NCI-H2107 (cell line): ENCODE measurements at places on chromosomes 11 and 22.

DNA sequence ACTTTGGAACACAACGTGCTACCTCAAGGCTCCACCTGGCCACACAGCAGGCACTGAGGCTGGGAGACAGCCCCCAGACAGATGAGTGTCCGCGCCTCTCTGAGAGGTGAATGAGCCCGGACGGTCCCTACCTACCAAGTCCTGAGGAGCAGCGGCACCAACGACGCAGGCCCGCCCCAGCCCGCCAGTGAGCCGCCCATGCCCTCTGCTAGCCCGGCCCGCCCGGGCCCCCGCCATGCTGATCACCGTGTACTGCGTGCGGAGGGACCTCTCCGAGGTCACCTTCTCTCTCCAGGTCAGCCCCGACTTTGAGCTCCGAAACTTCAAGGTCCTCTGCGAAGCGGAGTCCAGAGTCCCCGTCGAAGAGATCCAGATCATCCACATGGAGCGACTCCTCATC is at the start of gene DDI1:
TSS of gene DDI1 (plus strand) at position 53 of the 400 bp plus-strand sequence. CDS start at position 236, 183 bp downstream.
- DNase-seq = no peak

DNA sequence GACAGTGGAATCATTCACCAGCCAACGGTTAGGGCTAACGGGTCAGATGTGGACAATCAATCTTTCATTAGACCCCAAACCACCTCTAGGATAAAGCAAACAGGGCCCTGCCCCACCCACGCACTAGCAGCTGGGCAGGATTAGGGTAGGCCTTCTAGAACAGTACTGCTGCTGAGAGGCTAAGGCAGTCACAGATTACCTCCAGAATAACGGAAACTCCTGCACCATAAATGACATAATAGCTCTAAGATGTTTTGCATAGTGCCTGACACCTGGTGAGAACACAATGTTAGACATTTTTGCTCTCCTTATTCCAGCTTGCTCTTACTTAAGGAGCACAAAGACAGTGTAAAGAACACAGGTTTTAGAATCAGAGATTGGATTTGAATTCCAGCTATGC is 1.8 kb downstream of the SYTL2 start:
- DNase-seq = no peak

GRCh38 chr11:133988686-133989410 is 32.1 kb upstream of the IGSF9B start:
- DNase-seq = no peak

- no peak for DNase-seq
Observed at GRCh38 chr22:18999416-18999815, 63.3 kb upstream of the PRODH start.

- no peak for DNase-seq
Observed at GRCh38 chr11:92246630-92247029, 22.0 kb downstream of the FAT3 start.

DNA sequence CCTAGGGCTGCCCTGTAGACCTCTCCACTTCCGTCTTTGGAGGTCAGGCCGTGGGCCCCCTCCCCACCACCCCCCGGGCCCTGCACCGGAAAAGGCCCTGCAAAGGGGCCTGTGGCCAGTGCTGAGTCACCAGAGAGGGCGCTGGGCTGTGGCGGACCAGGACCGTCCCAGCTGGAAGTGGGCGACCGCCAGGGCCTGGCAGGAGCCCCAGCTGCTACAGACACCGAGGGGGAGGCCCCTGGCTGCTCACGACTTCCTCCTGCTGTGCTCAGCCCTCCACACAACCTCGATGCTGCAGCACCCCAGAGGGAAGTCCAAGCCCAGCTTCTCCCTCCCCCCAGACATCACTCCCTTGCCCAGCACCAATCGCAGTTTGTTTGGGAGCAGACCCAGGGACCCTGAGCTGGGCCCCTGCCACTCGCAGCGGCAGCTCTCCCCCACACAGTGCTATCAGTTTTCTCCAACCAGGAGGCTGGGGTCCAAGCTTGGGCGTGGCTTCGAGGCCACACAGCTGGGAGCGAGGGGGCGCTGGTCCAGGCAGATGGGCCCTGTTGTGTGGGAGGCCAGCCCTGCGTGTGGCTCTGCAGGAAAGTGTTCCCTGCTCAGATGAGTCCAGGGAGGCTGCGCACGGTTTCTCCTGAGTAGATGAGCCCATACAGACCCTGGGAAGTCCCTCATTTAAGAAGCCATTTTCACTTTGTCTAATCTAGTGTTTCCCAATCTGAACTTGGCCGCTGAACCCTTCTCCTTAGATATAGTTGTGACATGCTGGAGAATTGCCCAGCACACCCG is 5.6 kb upstream of the SH3BP1 start:
- DNase-seq = no peak

DNA sequence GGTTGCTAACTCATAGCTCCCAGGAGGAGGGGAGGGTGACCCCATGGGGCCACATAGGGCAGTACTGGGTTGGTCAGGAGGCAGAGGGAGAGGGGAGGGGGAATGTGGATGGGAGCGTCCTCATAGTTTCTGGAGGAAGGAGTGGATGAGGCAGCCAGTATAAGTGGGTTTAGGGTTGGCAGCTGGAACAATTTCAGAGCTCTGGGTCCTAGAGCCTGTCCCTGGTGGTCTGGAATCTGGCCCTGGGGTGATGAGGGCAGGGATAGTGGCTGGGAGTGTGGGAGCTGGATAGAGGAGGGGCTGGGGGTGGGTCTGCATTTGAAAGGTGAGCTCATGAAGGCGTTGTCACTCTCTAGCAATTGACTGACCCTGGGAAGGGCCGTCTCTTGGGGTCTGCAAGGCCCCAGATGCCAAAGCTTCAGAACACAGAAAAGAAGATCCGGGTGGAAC is 5.3 kb upstream of the MRGPRG start:
- DNase-seq = no peak

- DNase-seq = no peak
Observed at GRCh38 chr11:9535189-9535781, 38.2 kb upstream of the WEE1 start.

DNA sequence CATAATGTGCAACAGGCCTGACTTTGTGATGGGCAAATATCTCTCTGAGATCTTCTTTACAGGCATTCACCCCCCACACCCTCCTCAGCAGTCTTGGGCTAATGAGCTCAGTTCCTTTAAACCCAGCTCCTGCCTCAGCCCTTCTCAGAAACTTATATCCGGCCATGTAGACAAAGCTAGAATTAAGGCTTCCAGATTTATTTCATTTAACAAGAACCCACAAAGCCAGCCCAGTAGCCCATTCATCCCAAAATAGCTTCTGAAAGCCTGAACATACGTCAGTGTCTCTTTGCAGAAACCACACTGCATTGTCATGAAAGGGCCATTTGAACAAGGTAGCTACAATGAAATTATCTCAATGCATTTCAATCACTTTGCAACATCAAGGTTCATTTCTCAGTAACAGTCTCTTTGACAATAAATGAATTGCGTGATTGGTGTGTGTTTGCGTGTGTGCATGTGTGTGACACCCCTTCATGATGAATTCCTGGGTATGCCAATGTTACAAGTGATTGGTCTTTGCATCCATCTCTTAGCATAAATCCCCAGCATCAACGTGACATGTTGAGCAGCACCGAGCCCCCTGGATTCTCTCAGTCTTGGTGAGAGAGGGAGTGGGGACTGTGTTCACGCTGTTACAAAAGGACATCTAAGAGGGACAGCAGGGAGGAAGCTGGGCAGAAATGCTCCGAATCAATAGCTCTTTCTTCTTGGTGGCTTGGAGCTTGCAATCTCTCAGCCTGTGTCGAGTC is 299.6 kb downstream of the KIRREL3 start:
- DNase-seq = no peak

- no peak for DNase-seq
Observed at GRCh38 chr11:121473064-121473777, 20.5 kb upstream of the SORL1-AS1 start.

DNA sequence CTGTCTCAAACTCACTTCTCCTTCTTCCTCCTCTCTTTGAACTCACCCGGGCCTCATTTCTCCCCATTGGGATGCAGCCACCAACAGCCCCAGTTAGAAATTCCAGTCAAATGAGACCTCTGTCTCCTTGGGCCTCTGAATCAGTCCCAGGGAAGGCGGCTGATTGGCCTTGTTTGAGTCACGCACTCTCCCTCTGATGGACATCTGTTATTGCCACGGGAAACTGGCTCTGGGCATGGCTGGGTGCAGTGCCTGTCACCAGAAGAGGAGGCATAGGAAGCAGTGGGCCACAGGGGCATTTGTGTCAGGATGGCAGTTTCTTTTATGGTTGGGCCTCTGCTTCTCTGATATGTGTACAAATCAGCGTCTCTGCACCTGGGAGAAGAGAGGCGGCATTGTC is 9.6 kb upstream of the WNT11 start:
- no peak for DNase-seq

- DNase-seq = no peak
Observed at GRCh38 chr22:19809741-19810140, 44.9 kb downstream of the GNB1L start.

DNA sequence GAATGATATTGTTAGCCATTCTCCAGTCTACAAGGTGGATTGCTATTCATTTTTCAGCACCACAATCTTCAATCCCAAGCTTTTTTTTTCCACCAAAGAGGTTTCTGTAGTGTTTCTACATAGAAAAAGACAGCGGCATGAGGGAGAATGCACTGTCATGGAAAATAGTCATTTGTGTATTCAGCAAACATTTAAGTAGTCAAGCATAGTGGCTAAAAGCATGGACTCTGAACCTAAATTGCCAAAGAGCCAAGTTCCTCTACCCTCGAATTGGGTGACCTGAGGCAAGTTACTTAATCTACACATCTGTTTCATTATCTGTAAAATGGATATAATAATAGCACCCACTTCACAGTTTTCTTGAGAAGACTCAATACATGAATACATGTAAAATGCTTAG is 14.2 kb downstream of the GAS2 start:
- DNase-seq = no peak

DNA sequence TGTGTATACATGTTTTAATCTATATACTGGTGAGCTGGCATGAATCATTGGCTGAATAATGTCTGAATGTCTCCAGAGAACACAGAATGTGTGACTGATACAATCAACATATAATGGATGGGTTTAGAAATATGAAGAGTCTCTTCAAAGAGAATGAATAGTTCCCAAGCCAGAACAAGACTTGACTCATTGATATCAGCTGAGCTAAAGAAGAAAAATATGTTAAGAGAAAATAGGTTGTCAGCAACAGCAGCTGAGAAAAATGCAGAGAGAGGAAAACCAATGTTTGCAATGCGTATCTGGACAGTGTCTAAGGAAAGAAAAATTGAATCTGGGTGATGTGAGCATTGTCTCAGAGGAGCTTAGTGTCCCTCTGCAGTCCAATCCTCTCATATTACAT is 1281.8 kb upstream of the TENM4 start:
- DNase-seq = no peak

DNA sequence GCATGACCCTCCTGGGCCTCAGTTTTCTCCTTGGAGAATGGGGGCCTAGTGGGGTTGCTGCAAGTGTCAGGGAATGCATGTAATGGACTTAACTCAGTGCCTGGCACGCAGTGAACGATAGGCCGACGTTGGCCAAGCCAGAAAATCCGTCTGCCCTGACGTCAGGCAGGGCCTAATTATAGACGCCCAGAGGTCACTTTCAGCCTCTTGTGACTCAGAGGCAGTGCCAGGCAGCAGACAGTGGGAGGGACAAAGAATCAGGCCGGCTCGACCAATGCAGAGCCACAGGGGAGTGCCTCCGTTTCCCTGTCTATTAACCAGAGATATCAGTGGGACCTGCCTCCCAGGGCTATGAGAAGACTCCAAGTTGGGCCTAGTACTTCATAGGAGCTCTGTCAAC is 115.0 kb downstream of the MN1 start:
- DNase-seq = no peak

DNA sequence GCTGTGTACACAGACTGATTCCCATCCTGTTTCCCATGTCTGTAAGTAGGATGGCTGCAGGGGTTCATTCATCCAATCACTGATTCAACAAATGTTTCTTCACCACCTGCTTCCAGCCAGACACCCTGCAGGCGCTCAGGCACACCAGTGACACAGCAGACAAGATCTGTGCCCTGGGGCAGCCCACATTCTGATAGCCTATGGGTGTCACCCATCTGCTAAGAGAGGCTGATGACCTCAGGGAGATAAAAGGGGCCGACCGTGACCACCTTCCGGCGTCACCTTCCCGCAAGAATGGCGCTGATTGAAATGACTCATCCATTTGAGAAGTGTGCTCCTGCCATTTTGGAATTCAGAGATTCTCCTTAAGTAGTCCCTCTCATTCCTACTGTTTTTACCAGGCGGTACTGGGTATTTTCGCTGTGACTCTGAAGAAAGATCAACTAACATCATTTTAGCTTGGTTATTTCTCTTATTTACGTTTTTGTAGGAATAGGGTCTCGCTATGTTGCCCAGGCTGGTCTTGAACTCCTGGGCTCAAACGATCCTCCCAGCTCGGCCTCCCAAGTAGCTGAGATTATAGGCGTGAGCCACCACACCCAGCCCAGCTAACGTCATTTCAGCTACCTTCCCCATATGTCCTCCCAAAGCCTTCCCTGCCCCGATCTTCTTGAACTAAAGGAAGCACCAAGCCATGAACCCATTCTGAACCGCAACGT is 73.2 kb upstream of the BID start:
- DNase-seq = no peak

- no peak for DNase-seq
Observed at GRCh38 chr11:128632141-128632791, 44.9 kb upstream of the ETS1 start.

DNA sequence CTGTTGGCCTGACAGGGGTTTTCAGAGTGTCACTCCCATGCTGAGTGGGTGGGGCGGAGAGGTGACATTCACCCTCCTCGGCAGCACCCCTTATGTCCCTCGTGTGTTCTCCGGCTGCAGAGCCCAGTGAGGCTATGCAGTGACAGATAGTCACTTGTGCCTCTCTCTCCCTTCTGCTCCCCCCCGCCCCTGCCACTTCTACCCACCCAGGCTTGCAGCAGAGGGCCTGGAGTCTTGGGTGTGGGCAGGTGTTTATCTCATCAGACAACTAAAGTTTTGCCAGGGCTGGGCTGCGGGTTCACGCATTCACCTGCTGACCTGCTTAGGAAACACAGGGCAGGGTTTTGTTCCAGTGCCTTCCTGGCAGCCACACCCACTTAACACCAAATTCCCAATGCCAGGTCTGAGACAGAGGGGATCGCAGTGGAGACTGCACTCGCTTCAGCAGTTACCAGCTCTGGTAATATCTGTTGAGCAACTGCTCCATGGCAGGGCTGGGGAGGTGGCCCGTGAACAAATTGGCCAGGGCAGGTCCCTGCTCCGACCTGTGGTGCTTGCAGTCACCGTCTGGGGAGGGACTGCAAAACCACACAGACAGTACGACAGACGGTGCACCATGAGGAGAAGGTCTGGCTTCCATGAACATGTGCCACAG is 50.5 kb upstream of the ADA2 start:
- no peak for DNase-seq

- DNase-seq = no peak
Observed at GRCh38 chr11:45045683-45046471, 95.2 kb upstream of the TP53I11 start.
